ENCODE measurements at places on chromosomes 4 and X.

DNA sequence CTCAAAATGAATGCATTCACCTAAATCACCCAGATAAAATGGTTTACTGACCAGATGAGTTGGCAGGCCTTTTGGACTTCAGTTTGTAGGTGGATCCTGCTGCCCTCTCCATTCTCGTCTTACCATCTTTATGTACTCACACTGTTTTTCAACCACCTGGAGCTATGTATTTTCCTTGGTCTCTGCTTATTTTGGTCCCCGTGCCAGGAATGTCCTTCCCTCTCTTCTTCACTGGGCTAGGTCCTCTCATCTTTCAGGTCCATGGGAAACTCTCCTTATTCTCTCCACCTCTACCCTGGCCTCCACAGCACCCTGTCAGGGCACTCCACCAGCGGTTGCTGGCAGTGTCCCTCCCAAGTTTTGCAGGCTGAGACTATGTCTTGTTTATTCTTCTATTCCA is 2.6 kb downstream of the GPRIN3 start:
- no peak for DNase-seq

GRCh38 chrX:25196221-25196620 is 180.5 kb upstream of the ARX start:
- DNase-seq: no peak

- DNase-seq: no peak
Observed at GRCh38 chr4:8761824-8762205, 109.8 kb downstream of the HMX1 start.

DNA sequence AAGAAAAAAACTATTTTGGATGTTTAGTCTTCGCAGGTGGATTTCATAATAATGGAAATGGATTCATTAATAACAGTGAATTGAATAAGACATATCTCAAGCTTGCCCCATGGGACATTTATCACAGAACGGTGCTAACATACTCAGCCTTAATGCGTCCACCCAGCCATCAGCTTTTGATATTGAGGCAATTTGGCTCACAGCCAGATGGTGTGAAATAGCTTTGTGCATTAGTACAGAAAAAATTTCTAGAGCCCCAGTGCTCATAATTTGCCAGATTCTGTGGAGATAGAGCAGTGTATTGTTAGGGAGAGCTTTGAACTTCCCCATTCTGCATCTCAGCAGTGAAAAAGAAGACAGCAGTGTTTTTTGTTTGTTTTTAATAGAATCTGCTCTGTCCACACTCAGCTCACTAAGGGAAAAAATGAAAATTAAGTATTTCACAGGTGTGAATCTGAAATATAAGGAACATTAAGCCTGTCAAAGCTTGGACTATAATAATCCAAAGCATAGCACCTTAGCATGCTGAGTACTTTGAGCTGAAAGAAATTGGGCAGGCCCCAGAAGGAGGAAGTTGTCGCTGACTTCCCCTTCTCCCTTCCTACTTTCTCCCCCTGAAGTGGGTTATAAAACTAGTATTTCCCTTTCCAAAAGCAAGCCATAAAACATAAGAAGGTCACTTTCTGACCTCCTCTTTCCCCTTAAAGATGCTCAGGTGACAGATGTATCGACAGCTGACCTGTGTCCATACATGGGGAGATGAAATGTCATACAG is 295.8 kb downstream of the MAGEB5 start:
- DNase-seq: no peak

- DNase-seq: no peak
Observed at GRCh38 chr4:8285143-8285975, 15.8 kb downstream of the HTRA3 start.

DNA sequence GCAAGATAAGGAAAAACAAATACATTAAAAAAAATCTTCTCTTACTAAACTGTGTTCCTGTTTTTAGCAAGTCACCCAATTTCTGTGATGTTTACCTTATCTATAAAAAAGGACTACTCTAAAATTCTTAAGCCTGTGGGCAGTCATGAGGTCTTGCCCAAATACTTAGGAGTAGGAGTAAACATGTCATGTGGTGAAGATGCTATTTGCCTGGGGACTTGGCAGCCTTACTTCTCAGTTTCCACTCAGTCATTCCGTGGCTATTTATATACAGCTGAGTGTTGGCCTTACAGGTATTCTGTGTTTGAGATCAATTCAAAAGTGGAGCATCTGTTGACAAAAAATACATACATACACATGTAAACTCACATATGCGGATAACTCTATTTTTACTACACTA is 89.9 kb upstream of the TLR2 start:
- DNase-seq: no peak

DNA sequence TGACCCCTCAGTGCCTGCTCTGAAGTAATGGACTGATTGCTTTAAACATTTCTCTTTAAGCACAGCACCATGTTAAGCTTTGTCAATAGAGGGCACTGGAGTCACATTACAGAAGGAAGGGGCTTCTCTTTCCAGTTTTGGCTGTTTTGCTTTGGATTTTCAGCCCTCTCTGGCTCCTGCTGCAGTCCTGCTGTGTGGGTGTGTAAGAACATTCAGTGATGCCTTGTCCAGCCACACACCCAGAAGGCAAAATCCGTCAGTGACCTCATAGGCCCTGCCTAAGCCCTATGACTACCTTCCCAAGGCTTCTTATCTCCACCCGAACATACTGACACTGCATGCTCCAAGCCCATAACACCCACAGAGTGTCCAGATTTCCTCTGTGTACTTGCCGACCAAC is 215.3 kb upstream of the CTSO start:
- DNase-seq: peak; percentile 66

DNA sequence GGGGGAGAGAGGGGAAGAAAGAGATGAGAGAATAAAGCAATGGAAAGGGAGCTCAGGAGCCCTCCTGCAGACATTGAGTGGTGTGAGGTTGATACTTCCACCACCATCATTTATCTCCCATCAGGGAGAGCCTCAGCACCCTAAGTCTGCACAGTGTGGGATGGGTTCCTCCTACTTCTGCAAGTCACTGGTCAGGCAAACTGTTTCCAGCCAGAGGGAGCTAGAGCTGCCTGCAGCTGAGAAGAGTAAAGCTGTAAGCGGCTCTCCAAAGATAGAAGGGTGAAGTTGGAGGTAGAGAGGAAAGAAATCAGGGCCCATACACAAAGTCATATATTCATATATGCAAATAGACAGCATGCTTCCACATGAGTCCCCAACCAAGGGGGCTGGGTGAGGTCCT is 21.9 kb upstream of the ZNF81 start:
- DNase-seq: no peak

DNA sequence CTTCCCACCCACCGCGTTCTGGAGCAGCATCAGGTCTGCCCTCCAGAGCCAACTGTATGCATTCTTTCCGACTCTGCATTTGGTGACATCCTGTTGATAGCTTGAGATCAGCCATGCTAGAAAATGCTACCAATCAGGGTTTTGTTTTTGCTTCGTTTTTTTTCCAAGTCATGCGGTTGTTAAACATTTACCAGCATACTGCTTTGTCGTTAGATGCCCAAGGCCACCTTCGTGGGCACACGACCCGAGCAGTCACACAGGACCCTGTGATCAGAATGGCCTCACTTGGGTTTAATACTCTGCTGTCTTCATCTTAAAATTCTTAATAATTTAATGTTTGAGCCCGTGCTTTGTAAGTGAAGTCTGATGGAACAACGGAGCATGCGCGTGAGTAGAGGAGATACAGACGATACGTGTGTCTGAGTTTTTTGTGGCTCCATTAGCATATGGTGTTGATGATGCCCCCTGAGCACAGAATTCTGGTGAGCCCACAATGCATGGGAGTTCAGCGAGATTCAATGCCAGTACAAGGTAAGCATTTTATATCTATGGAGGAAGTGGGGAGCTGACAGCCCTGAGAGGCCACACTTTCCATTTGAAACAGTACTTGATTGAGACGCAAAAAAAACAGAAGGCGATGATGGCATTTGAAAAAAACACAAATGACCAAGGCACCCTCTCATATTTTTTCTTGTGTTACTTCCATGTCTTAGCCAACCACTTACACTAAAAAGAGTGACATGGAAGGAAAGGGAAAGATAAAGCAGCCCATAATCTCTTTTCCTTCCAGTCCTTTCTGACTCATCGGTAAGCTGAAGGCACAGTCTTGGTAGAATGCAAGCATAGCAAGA is 323.6 kb downstream of the BCOR start:
- no peak for DNase-seq

DNA sequence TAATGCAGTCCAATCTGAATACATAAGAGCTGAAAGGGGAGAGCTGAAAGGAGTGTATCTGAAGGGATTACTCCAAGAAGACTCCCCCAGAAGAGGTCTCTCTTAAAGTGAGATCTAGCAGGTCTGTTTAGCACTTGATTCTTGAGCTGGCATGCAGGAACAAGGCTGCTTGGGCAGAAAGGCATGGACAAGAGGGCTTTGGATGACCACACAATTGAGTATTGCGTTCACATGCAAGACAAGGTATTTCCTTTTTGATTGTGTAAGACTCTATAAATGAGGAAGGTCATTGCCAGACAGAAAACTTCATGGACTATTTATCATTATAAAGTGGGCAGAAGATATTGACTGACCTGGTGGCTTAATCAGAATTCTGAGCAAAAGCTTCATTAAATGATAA is 145.5 kb upstream of the AFF2 start:
- DNase-seq: no peak

DNA sequence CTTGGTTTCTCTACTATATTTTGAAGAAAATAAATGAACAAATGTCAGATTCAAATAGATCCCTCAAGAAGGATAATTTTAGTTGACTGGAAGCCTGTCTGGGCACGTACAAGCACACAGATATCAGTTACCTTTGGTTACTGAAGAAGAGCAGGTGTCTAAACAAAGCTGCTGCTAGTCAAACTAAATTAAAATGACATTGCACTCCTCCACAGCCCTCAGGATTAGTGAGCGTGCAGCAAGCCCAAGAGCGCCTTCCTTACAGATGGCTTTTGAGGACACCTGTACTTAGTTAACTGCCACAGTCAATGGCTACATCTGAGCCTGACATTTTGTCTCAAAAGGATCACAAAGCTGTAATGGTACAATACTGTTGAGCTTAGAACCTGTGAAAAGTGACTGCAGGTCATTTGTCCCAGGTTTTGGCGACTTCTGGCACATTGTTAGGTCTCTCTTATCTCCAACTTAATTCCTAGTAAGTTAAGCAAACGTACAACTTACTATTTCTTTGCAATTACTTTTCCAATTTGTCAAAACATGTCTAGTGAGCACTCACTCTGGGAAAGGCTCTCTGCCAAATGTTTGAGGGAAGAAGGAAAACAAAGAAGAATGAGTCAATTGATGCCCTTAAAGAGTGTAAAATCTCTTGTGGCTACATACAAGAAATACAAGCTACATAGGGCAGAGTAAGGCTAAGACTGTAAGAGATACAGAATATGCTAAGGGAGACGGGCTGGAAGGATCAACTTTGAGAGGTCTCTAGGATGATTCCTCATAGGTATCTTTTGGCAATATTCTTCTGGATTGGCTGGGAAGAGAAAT is 25.6 kb upstream of the DAPP1 start:
- no peak for DNase-seq

DNA sequence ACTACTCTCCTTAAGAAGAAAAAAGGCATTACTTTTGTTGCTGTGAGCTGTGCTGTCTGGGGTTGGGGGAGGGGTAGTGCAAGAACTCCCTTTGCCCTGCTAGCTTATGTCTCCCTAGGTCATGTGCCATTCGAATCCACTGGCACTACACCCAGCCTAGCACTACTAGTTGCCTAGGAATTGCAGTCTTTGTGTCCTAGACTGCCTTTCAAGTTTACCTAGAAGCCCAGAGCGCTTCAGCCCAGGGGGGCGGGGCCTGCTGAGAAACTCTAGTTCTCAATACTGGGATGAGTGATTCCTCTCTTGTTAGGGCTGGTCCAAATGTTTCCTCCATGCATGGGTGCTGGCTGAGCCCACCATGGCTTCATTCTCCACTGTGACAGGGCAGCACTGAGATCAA is 1011.5 kb downstream of the PCDH19 start:
- no peak for DNase-seq

DNA sequence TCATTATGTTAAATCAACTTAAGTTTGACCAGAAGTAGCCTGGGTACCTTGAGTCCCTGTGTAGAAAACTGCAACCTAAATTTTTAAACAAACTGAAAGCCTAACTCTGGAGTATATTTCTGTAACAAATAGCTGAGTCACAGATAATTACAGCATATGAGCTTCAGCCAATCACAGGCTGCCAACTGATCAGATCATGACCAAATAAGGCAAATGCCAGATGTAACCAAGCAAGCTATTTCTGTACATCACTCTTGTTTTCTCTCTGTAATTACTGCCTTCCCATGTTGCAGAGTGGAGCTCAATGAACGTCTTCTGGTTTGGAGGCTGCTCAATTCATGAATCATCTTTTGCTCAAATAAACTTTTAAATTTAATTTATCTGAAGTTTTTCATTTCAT is 980.9 kb upstream of the DIAPH2 start:
- DNase-seq: no peak

GRCh38 chr4:1767061-1767769 is 25.9 kb upstream of the FGFR3 start:
- no peak for DNase-seq

- DNase-seq: no peak
Observed at GRCh38 chr4:168876106-168876505, 133.9 kb downstream of the CBR4 start.

DNA sequence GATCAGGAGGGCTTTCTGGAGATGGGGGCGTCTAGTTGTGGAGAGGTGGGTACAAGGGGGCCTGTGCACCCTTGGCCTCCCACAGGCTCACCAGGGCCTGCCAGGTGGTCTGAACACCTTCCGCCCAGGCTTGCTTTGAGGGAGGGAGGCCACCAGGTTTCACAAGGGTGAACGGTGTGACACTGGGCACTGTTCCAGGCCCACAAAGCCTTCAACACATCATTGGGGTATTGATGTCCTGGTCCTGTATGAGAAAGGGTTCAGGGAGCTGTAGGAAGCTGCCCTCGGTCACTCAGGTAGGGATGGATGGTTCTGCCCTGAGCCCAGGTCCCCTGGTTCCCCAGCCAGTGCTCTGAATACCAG is 6.0 kb downstream of the HTRA3 start:
- no peak for DNase-seq

GRCh38 chr4:127521463-127521862 is 111.3 kb upstream of the INTU start:
- DNase-seq: no peak

DNA sequence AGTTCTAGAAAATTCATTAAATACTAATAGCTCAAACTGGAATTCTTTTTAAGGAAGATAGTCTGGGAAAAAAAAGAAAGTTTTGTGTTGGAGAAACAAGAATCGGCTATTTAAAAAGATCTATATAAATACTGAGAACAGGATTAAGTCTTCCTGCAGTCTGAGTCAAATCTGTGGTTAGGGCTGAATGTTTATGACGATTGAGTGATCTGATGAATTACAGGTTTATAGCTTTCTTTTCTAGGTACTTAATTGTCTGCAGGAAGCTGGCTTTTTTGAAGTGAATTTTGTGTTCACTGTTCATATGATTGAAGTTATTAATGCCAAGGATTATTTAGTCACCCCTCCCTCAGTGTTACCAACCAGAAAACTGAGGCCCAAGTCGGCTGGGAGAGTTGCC is 42.2 kb downstream of the TLL1 start:
- DNase-seq: no peak

GRCh38 chrX:28651186-28651585 is 63.9 kb downstream of the IL1RAPL1 start:
- DNase-seq: no peak

- DNase-seq: no peak
Observed at GRCh38 chr4:13665701-13666660, 38.5 kb upstream of the BOD1L1 start.
